ENCODE measurements at places on chromosomes 12 and 14. TPM values are rescaled to one million over a fixed set of nuclear protein-coding genes. Genes with fewer than 3 reads are reported as not detected.

The CIROP gene
- total RNA-seq, result not detected

The P3H3 gene
- not detected for total RNA-seq

The PARPBP gene
- total RNA-seq, result 4.6 TPM

The LRFN5 gene
- 0.11 TPM for total RNA-seq

The FAM90A1 gene
- not detected for total RNA-seq

The C1QL4 gene
- not detected for total RNA-seq

The KRT77 gene
- total RNA-seq, result not detected

The CLBA1 gene
- 3.9 TPM for total RNA-seq

The MOAP1 gene
- 21.3 TPM for total RNA-seq

The PRIM1 gene
- total RNA-seq, result 15.1 TPM

The WNT5B gene
- total RNA-seq, result 0.69 TPM

The FZD10 gene
- not detected for total RNA-seq

The MYRFL gene
- total RNA-seq, result not detected

The CMKLR1 gene
- 0.05 TPM for total RNA-seq

The POTEM gene
- not detected for total RNA-seq

The FSCB gene
- not detected for total RNA-seq

The NRXN3 gene
- total RNA-seq, result not detected

The HDAC7 gene
- 103 TPM for total RNA-seq

The RASSF8 gene
- total RNA-seq, result 0.58 TPM

The KCNK13 gene
- not detected for total RNA-seq

The RFC5 gene
- 20.1 TPM for total RNA-seq

The AICDA gene
- total RNA-seq, result 3.6 TPM

The CCDC177 gene
- not detected for total RNA-seq

The CLEC4C gene
- 0.44 TPM for total RNA-seq

The PLEKHD1 gene
- 0.24 TPM for total RNA-seq

The CTSG gene
- total RNA-seq, result not detected

The CLEC4D gene
- total RNA-seq, result not detected

The GLIPR1L1 gene
- total RNA-seq, result not detected

The MUCL1 gene
- not detected for total RNA-seq

The CIDEB gene
- total RNA-seq, result 9.4 TPM

The MYH6 gene
- not detected for total RNA-seq

The WDR20 gene
- total RNA-seq, result 41.1 TPM

The POTEG gene
- total RNA-seq, result not detected

The HOXC9 gene
- total RNA-seq, result not detected

The DPF3 gene
- total RNA-seq, result 4.3 TPM

The FAIM2 gene
- not detected for total RNA-seq

The PTPN6 gene
- total RNA-seq, result 371 TPM

The TAOK3 gene
- 86.9 TPM for total RNA-seq

The BDKRB1 gene
- total RNA-seq, result not detected

The NANOG gene
- total RNA-seq, result not detected

The ATG14 gene
- total RNA-seq, result 12.1 TPM

The DIO2 gene
- total RNA-seq, result not detected

The CEBPE gene
- total RNA-seq, result 0.17 TPM

The FGF6 gene
- total RNA-seq, result not detected

The ADCY6 gene
- total RNA-seq, result 0.60 TPM

The GPRC5D gene
- total RNA-seq, result 0.44 TPM

The PRKCH gene
- 4.7 TPM for total RNA-seq

The IFNG-AS1 gene
- 3.2 TPM for total RNA-seq

The DCD gene
- total RNA-seq, result not detected

The CNPY2 gene
- total RNA-seq, result 98.8 TPM

The PLEKHG7 gene
- total RNA-seq, result 3.4 TPM

Measured in activated B cell treated with CpG ODN at 0.5 μM for 24 hours (primary cell).